ENCODE measurements at places on chromosomes 12 and 14.

DNA sequence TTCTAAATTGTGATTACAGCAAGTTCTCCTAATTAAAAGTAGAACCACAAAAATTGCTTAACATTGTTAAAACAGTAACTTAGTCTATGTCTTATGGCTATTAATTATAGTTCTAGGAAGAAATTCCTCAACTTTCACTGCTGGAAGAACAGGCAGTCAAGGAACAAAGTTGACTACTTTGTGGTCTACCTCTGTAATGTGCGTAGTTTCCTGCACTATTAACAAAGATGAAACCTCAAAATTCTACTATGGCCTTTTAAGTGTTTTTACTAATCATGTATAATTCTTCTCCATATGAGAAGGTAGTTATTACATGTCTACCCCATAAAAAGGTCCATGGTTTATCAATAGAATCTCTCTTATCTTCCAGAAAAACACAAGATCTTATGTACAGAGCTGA, 7.6 kb downstream of the RASSF9 start:
- DNase-seq = no peak

- DNase-seq = no peak
Observed at GRCh38 chr12:1126091-1126490, 135.1 kb downstream of the ERC1 start.

- DNase-seq = no peak
Observed at GRCh38 chr12:47509398-47509851, 196.4 kb downstream of the RPAP3 start.

GRCh38 chr12:112907415-112908157, 824 bp downstream of the OAS1 start:
- peak; percentile 13 for DNase-seq

DNA sequence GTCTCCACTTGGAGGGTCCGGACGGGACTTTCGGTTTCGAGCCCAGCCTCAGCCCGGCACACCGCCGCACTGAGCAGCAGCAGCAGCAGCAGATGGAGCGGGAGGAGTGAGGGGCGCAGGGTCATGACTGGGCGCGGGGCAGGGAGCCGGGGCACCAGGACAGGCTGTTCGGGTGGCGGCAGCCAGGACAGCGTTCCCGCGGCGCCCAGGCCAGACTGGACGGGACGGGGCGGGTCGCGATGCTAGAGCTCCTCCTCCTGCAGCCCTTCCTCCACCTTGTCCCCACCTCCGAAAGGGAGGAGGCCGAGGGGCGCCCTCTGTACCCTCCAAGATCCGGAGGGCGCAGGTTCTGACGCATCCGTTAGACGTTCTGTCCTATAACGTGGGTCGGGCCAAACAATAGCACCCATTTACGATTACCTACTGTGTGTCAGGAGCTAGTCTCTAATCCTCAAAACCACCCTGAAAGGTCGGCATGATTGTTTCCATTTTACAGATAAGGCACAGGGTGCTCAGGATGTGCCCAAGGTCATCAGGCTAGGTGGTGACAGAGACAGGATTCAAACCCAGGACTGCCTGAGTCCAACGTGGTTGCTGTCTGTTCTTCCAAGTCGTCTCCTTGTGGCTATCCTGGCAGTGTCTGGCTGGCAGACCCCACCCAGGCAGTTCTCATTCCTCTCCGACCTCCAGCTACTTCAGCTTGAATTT, at the start of gene FKBP11:
Gene FKBP11 (minus strand): TSS at position 189 of the 708 bp plus-strand sequence. CDS start 64 bp downstream, at position 125.
- peak; percentile 83 for DNase-seq

- DNase-seq = peak; percentile 63
Observed at GRCh38 chr14:95361373-95362137, 41.8 kb upstream of the CLMN start.

- no peak for DNase-seq
Observed at GRCh38 chr12:111194703-111195051, 174.2 kb downstream of the PHETA1 start.

DNA sequence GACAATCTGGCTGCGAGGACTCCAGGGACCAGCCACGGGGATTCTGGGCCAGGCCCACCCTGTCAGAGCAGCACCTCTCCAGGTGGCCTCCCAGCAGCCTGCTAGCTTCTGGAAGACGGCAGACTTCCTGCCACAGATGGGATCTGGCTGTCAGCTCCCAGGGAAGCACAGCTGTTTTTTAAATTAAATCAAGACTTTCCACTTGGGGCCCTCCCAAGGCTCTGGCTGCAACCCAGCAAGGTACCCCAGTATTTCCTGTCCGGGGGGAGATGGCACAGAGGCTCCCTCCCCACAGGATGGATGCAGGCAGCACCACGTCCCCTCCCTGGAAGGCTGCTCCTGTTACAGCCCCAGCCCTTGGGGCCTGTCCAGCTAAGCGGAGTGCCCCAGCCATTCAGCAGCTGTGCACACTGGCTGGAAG, 56.9 kb downstream of the ACTN1 start:
- no peak for DNase-seq

DNA sequence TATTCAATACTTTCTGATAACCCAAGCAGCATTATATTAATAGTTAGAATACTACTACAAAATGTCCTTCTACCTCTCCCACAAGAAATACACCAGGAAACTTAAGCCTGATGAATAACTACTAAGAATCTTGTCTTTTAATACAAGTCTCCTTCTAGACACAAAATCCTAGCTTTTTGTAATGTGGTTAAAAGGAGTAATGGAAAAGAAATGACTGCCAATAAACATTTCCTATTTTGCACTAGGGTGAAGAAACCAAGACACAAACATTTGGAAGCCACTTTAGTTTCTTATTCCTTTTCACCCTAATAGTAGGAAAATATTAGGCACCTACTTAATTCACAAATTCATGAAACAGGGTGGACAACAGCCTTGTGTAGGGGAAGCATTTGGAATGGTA, 51.3 kb upstream of the TTC7B start:
- no peak for DNase-seq

- DNase-seq = no peak
Observed at GRCh38 chr14:22478670-22479069, 110.4 kb downstream of the DAD1 start.

- no peak for DNase-seq
Observed at GRCh38 chr12:94561943-94562411, 88.4 kb downstream of the TMCC3 start.

GRCh38 chr12:23113781-23114180, 488.8 kb downstream of the ETNK1 start:
- DNase-seq = no peak

DNA sequence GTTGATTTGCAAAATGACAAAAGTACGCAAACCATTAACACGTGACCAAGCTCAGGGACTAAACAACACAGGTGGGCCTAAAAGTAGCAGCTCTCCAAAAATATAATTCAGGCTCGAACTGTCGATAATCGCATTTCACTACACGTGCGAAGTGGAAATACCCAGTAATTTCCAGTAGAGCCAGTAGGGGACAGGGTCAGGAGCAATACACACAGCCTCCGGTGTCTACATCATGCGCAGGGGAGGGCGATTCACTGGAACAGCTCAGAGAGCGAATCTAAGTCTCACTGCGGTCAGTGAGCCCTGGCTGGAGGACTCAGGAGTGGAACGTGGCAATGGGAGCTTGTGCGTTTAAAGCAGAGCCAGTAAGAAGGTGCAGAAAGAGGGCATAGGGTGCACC, 40.4 kb downstream of the SETD3 start:
- no peak for DNase-seq

- DNase-seq = no peak
Observed at GRCh38 chr12:119013023-119013422, 31.7 kb downstream of the SRRM4 start.

DNA sequence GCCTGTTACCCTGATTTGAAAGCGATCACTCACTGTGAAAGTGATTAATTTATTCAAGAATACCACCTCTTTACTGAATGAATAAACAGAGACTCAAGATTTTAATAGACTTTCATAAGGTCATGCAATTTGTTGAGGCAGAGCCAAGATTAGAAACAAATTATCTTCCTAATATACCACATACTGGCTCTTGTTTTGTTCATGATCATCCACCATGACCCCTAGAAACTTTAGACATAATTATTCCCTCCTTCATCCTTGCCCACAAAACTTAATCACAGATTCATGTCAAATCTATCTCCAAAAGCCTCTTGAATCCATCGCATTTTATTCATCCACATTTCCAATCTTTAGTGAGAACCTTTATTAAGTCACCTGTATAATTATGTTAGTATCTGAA, 152.3 kb downstream of the ATXN7L3B start:
- no peak for DNase-seq

DNA sequence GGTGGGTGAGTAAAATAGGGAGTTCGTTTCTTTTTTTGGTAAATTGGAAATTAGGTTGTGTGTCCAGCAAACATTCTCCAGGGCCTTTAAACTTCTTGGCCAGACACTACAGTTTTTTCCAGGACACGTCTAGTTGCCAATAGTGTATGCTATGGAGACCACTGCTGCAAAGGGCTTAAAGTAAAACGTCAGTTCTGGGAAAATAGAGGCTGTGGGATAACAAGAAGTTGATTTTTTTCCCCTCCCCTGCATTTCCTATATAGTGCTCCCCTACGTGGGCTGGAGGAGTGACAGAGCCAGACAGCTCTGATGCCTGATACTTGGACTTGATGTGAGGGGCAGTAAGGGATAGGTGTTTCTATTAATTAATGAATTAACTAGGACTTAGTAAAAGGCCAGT, 2.4 kb downstream of the ACVR1B start:
- DNase-seq = no peak

DNA sequence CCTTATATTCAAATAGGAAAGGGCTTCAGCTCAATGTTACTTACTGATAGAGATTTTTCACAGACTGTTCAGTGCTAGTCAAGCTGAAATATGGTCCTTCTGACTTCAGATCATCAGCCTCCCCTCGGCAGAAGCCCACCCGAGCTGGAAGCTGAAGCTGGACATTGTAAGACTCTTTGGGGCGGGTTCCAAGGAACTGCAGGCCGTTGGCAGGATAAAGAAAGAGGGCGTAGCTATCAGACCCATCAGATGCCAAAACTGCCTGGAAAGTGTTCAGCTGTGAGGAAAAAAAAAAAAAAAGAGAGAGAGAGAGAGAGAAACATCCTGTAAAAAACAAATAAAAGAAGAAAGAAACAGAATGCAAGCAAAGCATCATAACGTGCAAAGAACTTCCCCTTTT, 8.8 kb downstream of the NID2 start:
- no peak for DNase-seq

DNA sequence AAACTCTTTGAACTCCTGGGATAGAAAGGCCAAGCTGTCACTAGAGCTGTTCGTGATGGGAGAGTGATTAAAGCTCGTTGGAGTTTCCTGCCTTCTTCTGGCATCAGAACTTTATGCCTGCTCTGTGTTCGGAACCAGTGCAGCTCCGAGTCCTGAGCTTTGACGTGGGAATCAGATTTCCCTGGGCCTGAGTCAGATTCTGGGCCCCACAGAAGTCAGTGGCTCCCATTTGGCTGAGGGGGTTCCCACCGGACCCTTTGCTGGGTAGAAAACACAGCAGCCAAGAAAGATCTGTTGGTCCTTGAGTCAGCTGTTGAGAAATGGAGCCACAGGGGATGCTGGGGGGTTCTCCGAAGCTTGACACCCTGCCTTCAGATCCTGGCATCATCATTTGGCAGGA, 238.0 kb downstream of the CHST11 start:
- no peak for DNase-seq

GRCh38 chr12:113855998-113856397, 110.1 kb downstream of the RBM19 start:
- DNase-seq = no peak

DNA sequence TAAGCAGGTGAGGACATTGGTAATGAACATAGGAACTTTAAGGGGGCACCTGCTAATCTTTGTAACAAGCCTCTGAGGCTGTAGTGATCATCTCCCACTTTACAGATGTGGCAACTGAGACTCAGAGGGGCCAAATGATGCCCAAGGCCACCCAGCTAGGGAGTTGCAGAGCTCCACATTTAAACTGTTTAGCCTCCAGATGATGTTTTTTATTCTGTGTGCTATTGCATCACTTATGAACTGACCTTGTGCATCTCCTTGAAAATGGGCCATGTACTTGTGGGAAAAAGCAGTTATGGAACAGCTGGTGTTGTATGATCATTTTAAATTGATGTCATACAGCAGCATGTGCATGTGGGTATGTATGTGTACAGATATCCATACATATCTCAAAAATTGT, 41.4 kb downstream of the TPCN1 start:
- DNase-seq = no peak

- DNase-seq = no peak
Observed at GRCh38 chr14:89899917-89900663, 54.4 kb downstream of the EFCAB11 start.

DNA sequence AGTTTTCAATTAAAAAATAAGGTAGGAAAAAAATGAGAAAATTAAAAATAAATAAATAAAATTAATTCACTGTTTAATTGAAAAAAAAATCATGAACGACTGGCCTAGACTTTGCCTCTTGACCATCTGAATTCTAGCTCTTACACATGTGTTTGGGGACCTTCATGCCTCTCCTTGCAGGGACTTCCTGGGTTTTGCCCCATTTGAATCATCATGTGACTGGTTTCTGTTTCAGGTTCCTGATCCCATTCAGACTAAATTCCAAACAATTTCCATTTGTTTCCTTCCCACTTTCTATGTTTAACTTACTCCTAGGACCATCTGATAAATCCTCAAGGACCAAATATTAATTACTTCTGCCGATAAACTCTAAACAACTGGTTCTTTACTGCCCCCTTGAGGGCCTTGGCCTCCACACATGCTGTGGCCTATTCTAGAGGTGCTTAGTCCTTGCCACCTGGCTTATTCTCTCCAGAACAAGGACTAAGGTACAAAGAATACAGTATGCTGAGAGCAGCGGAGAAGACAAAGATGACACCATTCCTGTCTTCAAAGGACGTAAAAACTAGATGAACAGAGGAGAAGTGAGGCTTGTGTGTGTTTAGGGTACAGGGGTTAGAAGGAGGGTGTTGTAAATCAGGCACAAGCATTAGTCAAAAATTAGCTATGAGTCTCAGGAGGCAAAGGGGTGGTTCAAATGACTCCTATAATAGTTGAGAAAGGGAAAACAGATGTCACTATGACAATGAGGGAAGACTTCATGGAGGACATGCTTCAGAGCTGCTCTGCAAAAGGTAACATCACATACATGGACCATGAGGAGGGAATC, 125.8 kb upstream of the AVPR1A start:
- peak; percentile 16 for DNase-seq

- no peak for DNase-seq
Observed at GRCh38 chr14:69045857-69046475, 66.9 kb upstream of the ACTN1 start.

- DNase-seq = no peak
Observed at GRCh38 chr12:78952552-78952929, 88.0 kb downstream of the SYT1 start.

- DNase-seq = no peak
Observed at GRCh38 chr14:78823035-78823434, 652.9 kb downstream of the NRXN3 start.

- DNase-seq = no peak
Observed at GRCh38 chr14:92552066-92552465, 38.5 kb downstream of the RIN3 start.

- DNase-seq = no peak
Observed at GRCh38 chr12:16880864-16881285, 274.9 kb upstream of the LMO3 start.
